Naive thymus-derived CD4-positive, alpha-beta T cell (primary cell): ENCODE measurements at places on chromosomes 6 and 20.

- no peak for DNase-seq
Measured at GRCh38 chr6:45423111-45423823, 45.5 kb upstream of the SUPT3H start.

- DNase-seq = no peak
Measured at GRCh38 chr6:139433631-139434419, 59.4 kb upstream of the CITED2 start.

DNA sequence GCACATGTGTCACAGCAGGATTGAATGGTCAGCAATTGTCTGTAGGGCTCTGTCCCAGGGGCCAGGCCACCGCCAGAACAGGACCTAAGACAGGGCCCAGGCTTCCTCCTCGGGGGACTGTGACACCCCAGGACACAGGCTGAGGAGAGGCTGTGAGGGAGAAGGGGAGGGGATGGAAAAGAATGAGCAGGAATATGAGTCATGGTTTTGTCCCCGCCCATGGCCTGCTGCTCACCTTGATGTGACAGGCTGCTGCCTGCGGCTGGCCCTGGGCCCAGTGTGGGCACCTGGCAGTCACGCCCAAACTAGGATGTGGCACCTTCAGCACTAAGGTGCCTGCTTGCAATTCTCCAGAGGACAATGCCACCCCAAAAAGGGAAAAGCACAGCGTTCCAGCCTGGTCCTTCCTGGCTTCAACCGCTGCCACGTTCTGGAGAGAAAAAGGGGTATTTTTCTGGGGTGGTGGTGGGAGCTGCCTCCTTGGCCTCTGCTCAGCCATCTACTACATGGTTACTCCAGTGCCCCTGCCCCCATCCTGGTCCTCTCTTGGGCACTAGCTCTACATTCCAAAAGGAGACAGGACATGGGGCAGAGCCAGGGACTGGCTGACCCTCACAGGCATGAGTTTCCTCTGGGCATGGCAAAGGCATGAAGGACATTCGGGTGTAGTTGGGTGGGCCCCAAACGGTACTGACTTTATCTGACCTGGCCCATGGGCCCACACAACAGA is 93.4 kb downstream of the SLC22A23 start:
- no peak for DNase-seq

- no peak for DNase-seq
Measured at GRCh38 chr20:50121858-50122271, 8.9 kb upstream of the UBE2V1 start.

DNA sequence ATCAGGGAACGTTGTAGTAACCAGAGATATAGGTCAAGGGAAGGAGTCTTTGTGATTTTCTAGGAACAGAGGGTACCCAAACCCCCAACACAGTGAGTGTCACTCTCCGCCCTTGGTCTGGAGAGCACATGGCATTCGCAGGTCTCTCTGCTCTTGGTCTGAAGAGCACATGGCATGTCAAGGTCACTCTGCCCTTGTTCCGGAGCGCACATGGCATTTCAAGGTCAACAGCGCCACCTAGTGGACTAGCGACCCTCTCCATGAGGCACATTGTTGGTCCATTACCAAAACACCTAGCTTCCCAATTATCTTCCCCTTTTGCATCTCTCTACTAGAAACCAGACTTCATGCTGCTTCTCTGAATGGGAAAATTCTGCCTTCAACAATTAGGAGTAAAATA is 260.0 kb downstream of the C6orf118 start:
- DNase-seq = no peak

DNA sequence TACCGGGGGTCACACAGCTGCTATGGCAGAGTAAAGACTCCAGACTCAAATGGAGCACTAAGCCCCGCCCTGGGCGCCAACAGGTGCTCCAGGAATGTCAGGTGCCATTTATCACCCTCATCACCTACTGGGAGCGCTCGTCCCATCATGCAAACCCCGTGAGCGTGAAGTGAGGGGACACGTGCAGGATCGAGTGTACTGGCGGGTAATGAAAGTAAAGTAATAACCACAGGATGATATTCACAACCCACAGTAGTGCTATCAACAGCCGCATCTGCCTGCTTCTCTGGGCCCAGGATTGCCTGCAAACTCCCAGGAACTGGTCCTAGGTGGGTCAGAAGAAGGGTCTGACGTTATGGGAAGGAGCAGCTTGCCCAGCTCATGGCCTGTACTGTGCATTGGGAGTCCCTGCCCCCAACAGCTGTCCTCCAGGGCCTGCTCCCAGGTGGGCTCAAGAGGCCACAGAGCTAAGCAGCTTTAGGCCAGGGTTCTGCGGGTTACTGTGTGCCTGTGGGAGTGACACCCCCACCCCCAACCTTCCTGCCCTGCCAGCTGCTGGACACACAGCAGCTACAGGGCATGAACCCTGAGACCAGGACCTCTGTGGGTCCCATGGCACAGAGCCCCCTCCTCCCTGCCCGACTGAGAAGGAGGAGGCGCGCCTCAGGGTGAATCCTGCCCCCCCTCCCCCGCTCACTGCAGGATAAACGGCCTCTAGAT is 120.5 kb upstream of the SULF2 start:
- DNase-seq = no peak
